ENCODE measurements at places on chromosomes 7 and 10.

DNA sequence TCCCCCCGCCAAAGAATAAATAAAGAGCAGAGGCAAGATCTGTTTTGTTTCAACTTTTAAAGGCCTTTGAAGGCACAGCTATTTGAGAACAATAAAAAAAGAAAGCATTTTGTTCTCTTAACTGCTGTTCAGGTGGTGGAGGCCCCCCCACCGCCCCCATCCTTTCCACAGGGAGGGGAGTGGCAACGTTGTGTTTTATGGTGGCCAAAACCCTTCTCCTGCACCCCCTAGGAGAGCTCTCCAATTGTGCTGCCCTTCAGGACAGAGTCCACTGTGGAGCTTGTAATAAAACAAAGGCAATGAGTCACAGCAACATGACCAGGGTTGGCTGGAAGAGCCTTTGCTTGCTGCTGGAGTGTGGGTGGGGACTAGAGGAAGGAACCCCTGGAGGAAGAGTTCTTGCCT, 987.9 kb downstream of the KCNMA1 start:
- DNase-seq, result no peak

- DNase-seq, result no peak
Measured at GRCh38 chr10:42637648-42638054, 719 bp downstream of the ZNF33B start.

- no peak for DNase-seq
Measured at GRCh38 chr7:41698114-41698513, 4.8 kb downstream of the INHBA start.

DNA sequence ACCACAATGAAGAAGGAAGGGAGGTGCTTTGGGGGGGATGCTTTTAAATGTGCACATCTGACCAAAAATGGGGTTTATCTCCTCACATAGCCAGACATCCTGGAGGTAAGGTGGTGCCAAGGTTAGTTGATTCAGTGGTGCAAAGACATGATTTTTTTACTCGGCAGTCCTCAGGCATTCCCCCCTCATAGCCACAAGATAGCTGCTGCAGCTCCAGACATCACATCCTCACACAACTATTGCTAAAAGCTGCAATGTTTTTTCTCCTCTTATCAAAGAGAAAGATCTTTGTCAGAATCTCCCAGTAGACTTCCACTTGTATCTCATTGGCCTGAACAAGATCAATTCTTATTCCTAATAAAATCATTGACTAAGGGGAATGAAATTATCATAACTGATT, 141.3 kb upstream of the ZNF438 start:
- no peak for DNase-seq

DNA sequence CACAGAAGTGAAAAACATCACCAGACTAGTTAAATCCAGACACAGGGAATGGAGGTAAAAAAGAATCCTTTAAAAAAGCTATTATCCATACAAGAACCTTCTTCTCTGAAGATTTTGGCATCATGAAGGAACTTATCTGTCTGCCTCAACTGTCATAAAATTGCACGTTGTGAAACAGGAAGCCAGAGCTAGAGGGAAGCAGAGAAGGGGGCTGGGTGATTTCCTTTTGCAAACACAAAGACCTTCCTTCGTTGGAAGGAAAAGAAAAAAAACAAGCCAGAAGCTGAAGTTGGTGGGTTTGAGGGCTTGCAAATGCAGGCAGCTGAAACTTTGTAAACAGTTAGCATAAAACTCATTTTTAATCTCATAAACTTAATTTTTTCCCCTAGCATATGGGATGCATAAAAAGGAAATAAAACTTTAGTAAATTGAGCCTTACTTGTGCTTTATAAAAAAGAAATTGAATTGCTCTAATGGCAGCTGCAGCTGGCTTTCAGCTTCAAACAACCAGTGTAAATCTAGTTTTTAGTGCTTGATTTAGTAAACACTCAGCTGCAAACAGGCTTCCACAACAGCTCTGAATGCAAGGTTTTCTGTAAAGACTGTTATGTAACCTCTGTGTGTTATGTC, 101.6 kb downstream of the OTUD1 start:
- no peak for DNase-seq
